ENCODE measurements at places on chromosomes 16 and 17.

- DNase-seq: no peak
Observed at GRCh38 chr17:75340631-75341030, 51.4 kb upstream of the SLC25A19 start.

- DNase-seq: no peak
Observed at GRCh38 chr17:17792551-17793377, 44.0 kb downstream of the SREBF1 start.

- DNase-seq: peak; percentile 21
Observed at GRCh38 chr17:82599674-82600661, 48.3 kb downstream of the WDR45B start.

DNA sequence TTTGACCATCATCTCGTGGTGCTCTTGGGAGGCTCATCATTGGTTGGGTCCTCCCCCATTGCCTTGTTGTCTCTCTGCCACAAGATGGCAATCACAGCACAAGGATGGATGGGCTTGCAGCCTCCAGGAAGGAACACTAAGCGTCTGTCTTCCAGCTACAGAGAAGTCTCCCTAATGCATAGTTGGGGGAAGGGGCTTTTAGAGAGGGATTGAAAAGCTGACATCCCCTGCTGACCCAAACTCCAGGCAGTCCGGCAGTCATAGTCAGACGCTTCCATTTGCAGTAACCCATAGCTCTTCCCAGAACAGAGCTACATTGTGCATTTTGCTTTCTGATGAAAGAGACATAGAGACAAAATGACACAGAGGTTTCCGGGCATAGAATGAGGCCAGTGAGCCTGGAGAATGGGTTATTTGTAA, 111.4 kb downstream of the UTP18 start:
- DNase-seq: no peak

GRCh38 chr17:40309031-40309948, at the start of gene RARA:
TSS of gene RARA (plus strand) at chr17:40309180. CDS start at chr17:40331219, 22,039 bp downstream.
- DNase-seq: peak; percentile 48

GRCh38 chr16:68279726-68280558, 15.6 kb downstream of the SLC7A6 start:
- DNase-seq: no peak

GRCh38 chr17:37239690-37240334, 136.0 kb upstream of the C17orf78 start:
- no peak for DNase-seq

GRCh38 chr17:77487677-77488530, 347.1 kb downstream of the SEC14L1 start:
- DNase-seq: no peak

All from heart left ventricle (tissue), 16 donors.